ENCODE measurements at places on chromosomes 2 and 18. TPM values are rescaled to one million over a fixed set of nuclear protein-coding genes. Genes with fewer than 3 reads are reported as not detected.

- no peaks in the 10 kb centered on the region for H3K27me3 ChIP-seq
- H3K27ac ChIP-seq: peak overlapping the region; percentile 71
- DNase-seq: no peak
- peaks cover 18% of the 10 kb centered on the region for H3K4me1 ChIP-seq
- no peaks in the 10 kb centered on the region for H3K36me3 ChIP-seq
Observed at GRCh38 chr2:42844366-42844765, 52.0 kb upstream of the HAAO start.

SMIM21 gene
- total RNA-seq: not detected

ZNF24 gene
- total RNA-seq: 25.1 TPM

PDE1A gene
- total RNA-seq: 4.3 TPM

CCL20 gene
- 8.5 TPM for total RNA-seq

TMEM247 gene
- total RNA-seq: not detected

Data from upper lobe of left lung (tissue), 6 donors.